Caco-2 (cell line): ENCODE measurements at places on chromosomes 6 and 20.
A peak's percentile ranks its signal among the peaks of the same experiment; 100 is the strongest.

DNA sequence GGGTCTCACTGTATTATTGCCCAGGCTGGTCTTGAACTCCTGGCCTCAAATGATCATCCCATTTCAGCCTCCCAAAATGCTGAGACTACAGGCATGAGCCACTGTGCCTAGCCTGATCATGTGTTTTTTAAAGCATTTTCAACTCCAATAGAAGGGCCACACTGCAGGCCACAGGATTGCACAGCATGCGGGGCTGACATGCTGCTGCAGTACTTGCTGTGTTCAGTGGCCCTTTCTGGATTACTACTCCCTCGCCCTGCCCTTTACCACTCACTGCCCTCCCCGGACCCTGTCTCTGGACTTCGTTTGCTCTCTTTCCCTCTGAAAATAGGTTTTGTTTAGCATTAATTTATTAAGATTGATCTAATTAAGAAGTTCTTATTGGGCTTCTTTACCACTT lies 37.3 kb downstream of the HECA start:
- DNase-seq: no peak

GRCh38 chr6:151699719-151700118 lies 107.8 kb upstream of the ESR1 start:
- DNase-seq: no peak

DNA sequence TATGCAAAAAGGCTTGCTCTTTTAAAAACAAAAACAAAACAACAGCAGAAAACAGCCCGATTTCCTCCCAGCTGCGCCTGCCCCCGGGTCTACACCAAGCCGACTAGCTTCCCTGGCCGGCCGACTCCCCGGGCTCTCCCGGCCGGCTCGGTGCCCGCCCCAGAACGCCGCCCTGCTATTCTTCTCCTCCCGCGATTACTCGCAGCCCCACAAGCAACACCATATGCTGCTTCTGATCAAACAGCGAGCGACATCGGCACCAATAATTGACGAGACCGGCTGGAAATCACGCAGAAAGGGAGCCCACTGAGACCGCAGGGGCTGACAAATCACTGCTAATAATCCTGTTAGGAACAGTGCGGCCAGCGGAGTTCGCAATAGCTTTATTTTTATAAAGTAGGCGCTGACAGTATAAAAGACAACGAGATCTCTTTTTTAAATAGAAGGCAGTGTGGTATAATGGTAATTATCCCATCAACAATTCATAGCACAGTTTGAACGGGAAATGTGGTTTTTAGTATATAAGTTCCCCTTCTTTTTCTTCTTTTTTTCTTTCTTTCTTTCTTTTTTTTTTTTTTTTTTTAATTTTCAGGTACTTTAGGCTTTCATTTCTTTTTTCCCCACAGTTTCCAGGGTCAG lies 3.3 kb downstream of the SIM1 start:
- DNase-seq: peak; percentile 24

- peak; percentile 86 for DNase-seq
Measured at GRCh38 chr20:51624157-51624731, 81.7 kb upstream of the NFATC2 start.

DNA sequence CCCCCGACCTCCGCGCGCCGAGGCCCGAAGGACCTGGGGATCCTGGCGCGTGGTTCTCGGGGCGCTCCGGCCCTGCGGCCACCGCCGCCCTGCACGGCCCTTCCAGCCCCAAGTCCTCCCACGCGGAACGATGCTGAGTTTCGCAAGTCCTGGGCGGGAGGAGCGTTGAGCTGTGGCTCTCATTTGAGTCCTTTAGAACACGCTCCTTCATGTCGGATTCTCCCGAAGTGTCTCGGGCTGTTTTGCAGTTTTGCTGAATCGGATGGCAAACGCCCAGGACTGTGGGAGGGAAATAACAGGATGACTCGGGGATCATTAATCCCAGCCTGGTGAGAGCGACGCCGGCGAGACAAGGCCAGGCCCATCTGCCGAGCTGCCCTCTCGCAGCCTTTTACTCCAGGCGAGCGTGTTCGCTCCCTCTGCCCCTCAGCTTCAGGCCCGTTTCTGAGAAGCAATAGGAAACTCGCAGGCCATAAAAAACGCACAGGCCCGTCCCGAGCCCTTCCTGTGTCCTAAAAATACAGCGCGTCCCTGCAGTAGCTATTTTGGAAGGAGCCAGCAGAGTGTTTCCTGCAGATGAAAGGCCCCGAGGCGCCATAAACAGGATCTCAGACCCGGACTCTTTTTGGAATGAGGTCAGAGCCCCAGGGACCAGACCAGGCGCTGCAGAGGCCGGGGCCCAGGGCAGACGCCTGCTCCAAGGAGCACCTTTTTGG lies 153.5 kb downstream of the DLL1 start:
- DNase-seq: no peak

- DNase-seq: peak; percentile 65
Measured at GRCh38 chr6:149566410-149567193, 427 bp downstream of the GINM1 start.

- no peak for DNase-seq
Measured at GRCh38 chr6:72619883-72620696, 1.8 kb upstream of the KCNQ5 start.

DNA sequence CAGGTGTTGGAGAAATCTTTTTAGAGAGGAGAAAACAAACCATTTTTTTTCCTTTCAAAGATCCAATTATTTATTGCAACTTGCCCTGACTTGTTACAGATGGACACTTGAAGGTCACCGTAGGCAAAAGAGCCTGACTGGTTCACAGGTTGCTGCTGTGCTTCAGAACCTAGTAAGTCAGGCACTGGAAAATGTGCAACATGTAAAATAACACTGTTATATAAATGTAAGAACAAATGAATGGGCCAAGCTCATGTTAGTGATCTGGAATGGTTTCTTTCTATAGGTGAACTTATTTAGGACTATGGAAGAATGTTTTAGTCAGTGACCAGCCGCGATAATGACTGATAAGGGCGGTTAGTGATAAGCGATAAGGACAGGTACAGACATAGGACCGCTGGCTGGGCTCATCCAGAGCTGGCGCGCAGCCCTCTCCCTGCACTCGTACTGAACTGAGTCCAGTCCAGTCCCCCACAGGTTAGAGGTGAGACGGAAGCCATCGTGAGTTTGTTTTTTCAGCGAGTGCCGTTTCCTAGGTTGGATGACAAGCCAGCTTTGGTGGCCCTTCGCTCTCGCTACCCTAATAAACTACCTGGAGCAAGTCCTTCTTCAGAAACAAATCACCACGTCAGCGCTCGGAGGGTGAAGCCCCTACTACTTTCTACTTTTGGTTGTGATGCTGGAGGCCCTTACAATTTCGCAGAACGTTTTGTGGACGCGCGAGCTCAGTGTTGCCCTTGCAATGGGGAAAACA lies 94.4 kb upstream of the PRDM1 start:
- DNase-seq: peak; percentile 67

DNA sequence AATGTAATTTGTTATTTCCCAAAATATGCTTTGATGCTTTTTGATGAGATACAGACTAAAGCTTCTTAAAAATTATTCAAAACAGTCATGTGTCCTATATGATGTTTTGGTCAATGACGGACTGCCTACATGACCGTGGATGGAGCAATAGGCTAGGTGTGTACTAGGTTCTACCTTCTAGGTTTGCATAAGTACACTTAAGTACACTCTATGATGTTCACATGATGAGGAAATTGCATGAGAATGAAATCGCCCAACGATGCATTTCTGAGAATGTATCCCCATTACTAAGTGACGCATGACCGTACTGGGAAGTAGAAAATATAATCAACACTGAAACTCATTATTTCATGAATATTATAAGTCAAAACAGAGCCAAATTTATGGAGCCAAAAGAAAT lies 151.3 kb upstream of the UST start:
- no peak for DNase-seq

- no peak for DNase-seq
Measured at GRCh38 chr6:79797163-79797764, 150.1 kb downstream of the ELOVL4 start.

- DNase-seq: no peak
Measured at GRCh38 chr6:129490521-129491255, 219.3 kb downstream of the ARHGAP18 start.

DNA sequence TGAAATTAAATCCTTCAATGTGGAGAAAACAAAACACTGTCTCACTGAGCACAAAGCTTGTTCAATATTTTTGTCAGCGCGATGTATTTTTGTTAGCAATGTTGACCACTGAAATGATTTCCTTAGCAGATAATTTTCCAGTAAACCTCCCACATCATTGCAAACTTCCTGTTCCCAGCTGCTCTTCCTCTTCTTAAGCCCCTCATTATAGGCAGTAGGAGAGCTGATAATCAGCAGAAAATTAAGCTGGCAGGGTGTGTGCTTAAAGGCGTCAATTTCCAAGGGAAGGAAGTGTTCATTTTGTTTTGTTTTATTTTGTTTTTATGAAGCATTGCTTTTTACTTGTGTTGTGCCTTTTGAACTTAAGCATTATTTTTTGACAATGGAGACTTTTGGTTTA lies 29.1 kb upstream of the TMEM14A start:
- no peak for DNase-seq

DNA sequence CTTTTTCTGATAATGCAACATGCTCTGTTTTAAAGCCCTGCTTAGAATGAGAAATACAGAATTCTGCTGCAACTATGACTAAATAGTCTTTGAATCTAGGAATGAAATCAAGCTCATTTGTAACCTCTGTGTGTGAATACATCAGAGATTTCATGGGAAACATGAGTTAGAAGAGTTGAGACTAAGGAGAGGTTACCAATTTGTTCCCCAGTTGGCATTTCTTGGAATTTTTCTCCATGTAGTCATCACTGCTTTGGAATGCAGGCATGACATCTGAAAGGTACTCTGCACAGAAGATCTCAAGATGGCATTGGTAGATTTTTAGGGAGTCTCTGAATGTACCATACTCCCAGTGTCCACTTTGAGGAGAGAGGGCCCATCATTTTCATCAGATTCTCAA lies 237.2 kb downstream of the TFAP2A start:
- no peak for DNase-seq

- no peak for DNase-seq
Measured at GRCh38 chr20:24842918-24843715, 106.0 kb upstream of the CST7 start.

- DNase-seq: no peak
Measured at GRCh38 chr6:168058691-168059551, 20.1 kb downstream of the FRMD1 start.

DNA sequence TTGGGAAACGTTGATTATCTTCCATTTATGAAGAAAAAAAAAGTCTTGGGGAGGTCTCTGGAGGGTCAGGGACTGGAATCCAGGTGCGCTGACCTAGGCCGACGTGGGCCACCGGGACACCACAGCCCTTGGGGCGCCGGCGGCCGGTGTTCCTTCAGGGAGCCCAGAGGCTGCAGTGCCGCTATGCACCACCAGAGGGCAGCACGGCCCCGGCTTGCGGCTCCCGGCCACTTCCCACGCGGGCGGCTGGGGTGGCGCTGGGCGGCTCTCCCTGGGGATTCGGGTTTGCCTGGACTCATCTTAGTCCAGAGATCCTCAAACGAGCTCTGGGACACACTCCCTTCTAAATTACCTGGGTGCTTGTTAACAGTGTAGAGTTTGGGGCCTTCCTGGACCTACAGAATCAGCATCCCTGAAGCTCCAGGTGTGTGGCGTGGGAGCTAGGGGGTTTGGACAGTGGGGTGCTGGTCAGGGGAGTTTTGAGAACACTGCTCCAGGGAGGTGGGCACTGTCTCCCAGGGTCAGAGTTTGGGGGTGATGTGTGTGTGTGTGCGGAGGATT lies 23.0 kb upstream of the GTSF1L start:
- peak; percentile 87 for DNase-seq

GRCh38 chr6:105793130-105793529 lies 293.0 kb upstream of the PRDM1 start:
- DNase-seq: peak; percentile 18

GRCh38 chr20:50309280-50309763 lies 118.7 kb downstream of the CEBPB start:
- DNase-seq: no peak

DNA sequence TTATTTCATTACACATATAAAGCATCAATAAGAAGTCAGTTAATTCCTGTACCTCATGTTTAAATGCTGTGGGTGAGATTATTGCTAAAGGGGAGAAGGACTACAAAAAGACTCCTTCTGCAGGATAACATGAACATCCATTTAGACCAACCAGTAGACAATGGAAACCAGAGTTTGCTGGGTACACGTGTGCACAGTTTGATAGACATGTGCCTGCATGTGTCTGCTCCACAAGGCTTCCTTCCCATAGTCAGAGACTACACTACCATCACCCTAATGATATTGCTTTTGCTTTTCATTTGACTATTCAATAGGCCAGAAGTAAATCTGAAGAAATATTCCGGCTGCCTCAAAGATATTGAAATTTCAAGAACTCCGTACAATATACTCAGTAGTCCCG lies 231.6 kb downstream of the ARHGAP18 start:
- DNase-seq: no peak

- peak; percentile 100 for DNase-seq
Measured at GRCh38 chr20:32474967-32475811, 109.9 kb downstream of the NOL4L start.

DNA sequence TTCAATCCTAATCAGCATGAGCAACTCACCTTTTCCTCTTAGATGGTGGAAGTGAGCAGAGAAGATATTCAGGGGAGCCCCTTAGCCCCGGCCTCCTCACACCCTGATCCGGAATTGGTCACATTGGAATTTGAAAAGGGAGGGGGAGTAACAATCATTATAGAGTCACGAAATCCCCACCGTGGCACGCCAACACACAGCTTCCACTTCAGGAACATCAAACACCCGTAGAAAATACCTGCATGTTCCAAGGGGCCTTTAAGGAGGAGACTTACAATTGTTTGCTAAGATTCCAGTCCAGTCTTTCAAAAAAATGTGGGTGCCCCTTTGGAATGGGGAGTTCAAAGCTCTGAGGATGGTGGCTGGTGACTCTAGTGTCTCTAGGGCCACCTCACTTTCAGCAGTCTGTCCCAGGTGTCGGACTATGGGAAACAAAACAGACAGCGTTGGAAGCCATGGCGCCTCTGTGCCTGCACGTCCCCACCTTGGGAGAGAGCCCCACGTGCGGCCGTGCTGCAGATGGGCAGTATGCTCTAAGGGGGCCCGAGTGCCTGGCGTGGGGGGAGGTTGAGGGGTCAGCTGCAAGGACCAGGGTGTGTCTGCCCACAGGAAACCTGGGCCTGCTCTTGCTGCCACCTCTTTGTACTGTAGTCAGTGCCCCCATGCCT lies 2.4 kb downstream of the CD93 start:
- no peak for DNase-seq

DNA sequence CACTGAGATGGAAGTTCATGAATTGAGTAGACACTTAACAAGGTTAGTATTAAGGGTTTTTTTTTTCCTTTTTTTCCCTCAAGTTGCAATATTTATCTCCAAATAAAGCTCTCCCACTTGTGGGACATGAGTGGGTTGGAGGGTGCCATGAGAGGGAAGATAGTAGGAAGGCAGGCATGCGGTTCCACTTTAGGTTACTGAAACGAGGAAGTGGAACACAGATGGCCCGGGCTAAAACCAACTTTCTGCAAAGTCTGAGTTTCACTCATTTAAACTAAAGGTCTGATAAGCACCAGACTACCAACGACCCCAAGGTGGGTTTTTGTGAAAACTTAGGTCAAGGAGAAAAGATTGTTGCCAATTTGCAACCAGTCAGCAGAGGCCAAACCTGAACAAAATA lies 42.2 kb downstream of the TBC1D7 start:
- no peak for DNase-seq

GRCh38 chr6:134477991-134478635 lies 160.2 kb upstream of the SGK1 start:
- no peak for DNase-seq
